NCI-H1436 treated with DMSO at 0.1 percent for 48 hours (cell line): ENCODE measurements at places on chromosomes 3 and 15.

DNA sequence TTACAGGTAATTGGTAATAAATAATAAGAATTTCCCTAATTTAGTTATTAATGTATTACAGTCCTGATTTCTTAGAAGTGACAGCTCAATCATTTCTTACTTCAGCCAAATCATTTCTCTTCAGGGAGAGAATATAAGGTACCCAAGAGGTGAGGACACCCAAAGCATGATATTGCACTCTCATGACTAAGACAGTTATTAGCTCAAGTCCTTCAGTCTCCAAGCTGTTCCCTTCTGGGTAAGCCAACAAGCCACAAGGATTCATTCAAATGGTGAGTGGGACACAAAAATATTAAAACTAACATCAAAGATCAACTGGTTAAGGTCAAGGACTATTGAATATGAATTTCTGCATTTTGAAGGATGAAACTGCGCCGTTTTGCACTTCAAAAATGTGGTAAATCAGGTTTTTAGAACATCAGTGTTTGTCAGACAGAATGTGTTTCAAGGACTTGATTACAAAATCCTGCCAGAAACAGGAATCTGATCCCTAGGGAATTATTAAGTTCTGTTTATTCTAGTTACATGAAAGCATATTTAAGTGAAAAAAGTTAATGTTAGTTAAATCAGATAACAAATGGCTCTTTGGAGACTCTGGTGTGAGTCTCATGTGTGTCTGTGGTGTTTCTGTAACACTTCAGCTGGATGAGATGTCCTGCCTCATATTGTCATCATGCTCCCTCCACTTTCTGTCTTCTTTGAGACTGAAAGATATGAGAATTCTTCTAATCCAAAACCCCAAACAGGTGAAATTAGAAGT is 101.7 kb upstream of the COL8A1 start:
- no peak for DNase-seq

DNA sequence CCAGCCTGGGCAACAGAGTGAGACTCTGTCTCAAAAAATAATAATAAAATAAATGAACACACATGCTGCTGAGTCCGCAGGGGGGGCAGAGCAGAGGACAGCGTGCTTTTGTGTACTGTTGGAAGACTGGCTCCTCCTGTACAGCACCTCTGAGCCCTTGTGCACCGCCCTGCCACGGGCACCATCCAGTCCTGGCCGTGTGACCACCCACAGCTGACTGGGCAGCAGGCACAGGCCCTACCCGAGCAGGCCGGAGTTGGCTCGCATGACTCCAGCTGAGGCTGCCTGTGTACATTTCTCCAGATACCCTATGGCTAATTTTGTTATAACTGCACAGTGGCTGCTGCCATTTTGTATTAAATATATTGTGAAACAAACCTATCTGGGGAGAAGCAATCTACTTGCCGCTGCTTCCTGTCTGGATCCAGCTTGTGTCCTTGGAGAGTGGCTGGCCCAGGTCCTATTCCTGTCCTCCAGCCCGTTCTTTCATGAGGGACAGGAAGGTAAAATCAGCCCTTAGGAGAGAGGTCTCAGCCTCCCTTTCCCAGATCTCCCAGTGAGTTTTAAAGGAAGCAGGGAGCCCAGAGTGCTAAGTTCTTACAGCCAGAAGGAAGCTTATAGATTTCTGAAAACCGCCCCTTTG is 14.6 kb downstream of the IVD start:
- no peak for DNase-seq

DNA sequence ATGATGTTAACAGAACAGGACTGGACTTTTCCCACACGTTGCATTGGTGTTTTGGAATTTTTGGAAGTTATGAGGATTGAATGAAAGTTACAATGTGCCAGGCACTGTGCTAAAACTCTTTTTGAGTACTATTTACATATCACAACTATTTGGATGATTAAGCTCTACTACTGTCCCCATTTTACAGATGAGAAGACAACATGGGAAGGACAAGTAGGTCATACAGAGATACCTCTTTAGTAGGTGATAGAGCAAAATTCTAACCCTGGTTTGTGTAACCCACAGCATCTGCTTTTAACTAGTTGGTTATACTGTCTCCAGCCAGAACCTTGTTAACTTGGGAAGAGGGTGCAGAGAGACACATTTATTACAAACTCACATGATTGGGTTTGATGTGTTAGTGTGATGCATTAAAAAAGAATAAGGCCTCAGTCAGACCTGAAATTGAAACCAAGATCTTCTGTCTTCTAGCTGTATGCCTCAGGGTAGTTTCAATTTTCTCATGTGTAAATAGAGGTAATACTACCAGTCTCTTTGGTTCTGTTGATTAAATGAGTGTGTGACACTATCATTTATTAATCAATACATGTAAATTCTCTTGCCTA is 1.4 kb downstream of the NDUFB4 start:
- DNase-seq, result no peak

DNA sequence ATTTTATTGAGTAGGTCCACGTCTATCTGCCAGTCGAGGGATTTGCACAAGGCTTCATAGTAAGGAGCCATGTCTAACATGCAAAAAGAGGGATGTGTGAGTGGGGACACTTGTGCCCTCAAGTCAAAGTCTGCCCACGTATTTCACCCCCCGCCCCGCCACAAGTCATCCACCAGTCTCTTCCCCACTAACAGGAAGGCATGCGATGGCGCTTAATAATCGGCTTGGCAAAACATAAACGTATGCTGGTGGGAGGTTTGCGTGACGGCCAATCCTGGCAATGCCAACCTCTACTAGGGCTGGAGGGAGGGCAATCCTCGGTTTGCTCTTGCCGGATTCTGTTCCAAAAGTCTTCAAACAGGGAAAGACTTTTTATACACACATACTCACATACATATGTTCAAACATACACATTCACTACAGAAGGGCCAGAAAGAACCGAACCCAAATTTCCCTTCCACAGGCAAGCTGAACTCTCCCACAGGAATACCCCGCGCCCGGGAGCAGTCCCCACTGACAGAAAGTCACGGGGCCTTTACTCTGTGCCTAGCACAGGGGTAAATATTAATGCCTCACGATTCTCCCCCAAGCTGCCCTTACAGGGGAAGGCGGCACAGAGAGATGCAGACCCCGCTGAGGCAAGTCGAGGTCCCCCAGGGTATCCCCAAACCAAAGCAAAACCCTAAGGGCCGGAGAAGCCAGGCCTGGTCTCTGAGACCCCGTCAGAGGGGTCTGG is 675 bp downstream of the PSMD6 start:
- DNase-seq, result no peak

GRCh38 chr3:191065181-191065805 is 133.7 kb upstream of the OSTN start:
- no peak for DNase-seq

- no peak for DNase-seq
These were observed 161.4 kb upstream of the RARB start for GRCh38 chr3:25266677-25267076.

DNA sequence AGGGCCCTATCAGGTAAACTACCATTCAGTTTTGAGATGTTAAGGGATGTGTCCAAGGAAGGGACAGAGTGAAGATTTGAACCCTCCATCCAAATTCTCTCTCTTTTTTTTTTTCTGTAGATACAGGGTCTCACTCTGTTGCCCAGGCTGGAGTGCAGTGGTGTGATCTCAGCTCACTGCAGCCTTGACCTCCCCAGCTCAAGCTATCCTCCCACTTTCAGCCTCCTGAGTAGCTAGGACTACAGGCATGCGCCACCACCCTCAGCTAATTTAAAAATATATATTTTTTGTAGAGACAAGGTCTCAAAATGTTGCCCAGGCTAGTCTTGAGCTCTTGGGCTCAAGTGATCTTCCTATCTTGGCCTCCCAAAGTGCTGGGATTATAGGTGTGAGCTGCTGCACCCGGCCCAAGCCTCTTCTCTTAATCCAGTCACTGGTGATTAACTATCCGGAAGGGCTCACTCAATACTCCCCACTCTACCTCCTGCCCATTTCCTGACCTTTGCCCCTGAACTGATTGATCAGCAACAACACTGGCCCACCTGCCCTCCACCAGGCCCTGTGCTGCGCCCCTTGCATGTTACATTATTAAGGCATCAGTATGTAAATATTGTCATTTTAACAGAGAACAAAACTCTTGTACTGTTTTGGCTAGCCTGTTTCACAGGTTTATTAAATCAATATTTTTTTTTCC is 164.7 kb downstream of the CTNNB1 start:
- DNase-seq, result no peak

DNA sequence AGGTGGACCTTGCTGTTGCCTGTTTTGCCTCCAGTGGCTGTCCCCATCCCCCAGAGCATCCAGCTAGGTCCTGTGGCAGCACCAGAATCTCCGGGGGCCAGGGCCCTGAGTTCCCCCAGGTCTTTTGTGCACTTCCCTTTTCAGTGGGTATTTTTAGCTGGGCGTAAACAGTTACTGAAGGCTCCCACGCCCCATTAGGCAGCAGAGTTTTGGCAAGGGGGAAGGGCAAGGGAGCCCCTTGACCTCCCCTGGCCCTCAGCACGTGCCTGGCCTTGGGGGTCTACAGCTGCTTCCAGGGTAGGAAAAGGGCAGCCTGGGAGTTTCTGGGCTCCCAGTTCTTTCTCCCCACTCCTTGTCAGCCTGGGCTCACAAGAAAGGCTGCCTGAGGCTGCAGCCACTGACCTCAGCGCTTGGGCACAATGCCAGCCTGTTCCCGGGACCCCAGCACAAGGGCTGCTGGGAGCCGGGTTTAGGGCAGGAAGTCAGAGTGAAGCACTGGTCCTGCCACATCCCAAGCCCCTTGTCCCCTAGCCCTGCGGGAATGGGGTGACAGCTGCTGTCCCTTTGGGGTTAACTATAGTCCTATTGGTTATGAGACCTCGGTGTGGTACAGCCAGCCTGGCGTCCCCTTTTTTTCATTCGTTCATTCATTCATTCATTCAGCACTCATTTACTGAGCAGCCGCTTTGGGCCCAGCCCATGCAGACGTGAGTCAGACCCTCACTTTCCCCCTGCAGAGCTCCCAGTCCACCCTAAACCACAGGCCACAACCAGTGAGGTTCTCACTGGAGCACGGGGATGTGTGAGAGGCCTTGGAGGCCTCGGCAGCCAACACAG is 8.4 kb downstream of the CSK start:
- no peak for DNase-seq

- DNase-seq, result no peak
These were observed 636.1 kb downstream of the MAGI1 start for GRCh38 chr3:65402597-65402996.

DNA sequence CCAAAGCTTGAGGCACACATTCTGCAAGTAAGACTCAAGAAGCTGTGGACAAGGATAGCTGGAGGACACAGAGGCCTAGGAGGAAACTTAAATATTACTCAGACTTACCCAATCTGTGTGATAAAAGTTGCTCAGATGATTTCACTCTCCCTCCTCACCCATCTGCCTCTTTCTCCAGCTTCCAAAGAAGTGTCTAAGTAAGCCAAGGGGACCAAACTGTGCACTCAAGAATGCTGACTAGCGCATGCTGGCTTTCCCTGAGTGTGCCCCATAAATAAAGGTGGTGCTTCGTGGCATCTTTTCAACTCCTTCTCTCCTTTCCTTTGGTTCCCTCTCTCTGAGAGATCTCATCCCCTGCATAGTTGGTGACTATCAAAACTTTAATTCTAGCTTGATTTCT is 211.0 kb upstream of the LMCD1 start:
- no peak for DNase-seq

- no peak for DNase-seq
These were observed 28.9 kb downstream of the SEC22C start for GRCh38 chr3:42552830-42553229.

DNA sequence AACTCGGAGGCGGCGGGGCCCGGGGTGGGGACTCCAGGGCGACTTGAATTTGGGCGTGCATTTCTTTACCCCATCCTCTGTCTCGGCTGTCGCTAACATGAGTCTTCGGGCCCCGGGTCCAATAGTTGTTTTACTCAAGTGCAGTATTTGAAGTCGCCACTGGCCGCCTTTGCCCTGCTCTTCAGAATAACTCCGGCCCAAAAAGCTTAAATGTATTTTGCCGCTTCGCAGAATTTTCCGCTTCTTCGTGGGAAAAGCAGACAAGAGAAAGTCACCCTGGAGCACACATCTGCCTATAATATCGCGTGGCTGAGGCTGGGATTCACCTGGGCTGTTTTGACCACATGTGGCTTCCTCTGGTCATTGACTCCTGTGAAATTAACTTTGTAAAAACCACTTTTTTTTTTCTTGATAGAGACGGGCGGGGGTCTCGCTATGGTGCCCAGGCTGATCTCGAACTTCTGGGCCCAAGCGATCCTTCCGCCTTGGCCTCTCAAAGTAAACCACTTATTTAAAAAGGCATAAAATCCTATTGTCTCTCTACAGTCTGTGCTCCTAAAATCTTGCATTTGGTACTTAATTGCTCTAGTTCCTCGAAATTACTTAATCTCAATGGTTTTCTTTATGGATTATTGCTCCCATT is 676 bp downstream of the CNOT10 start:
- DNase-seq, result no peak

DNA sequence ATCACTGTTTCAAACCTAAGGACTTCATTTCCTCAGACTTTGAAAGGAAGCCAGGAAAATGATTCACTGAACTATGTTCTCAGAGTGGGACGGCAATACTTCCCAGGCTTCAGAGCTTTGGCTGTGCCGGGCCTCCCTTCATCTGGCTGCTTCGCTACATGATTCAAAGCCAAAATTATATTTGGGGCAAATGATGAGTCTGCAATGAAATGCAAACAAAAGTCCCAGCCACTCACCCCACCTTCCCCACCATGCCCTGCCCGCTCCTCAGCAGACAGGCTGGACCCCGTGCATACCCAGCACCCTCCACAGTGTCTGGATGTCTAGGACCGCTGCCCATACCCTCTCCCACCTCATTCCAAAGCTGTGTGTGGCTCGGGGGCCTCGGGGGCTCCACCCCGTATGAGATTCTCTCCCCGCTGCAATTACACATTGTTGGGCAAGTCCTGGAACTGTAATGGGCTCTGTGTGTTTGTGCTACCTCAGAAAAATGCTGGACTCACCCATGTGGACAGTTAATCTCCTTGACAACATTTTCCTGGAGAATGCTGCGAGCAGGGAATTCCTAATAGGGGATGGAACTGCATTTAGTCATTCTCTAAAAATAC is 32.2 kb downstream of the ATP10A start:
- no peak for DNase-seq

- no peak for DNase-seq
These were observed 19.5 kb downstream of the TKT start for GRCh38 chr3:53236112-53236841.

GRCh38 chr3:136802481-136802996 is 16.4 kb upstream of the SLC35G2 start:
- DNase-seq, result peak; percentile 86

- no peak for DNase-seq
These were observed at the start of gene TNFAIP8L3 for GRCh38 chr15:51094606-51095569. TNFAIP8L3 (minus strand) TSS chr15:51094906; CDS start chr15:51094595, 311 bp downstream.

- no peak for DNase-seq
These were observed 14.2 kb upstream of the ULK3 start for GRCh38 chr15:74857082-74857655.

DNA sequence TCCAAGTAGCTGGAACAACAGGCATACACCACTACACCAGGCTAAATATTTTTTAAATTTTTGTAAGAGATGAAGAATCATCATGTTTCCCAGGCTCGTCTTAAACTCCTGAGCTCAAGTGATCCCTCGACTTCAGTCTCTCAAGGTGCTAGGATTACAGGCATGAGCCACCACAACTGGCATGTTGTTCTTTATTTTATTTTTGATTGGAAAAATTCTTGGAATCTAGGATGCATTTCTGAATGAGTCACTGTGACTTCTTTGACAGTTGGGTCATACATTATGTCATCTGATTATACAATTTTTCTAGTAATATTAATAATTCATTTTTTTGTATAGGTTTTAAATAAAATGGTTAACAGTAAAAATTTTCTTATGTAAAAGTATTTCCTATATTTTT is 870.2 kb downstream of the SI start:
- DNase-seq, result no peak
